ENCODE measurements at places on chromosomes 7 and 10.
A peak's percentile ranks its signal among the peaks of the same experiment; 100 is the strongest.

GRCh38 chr7:1248916-1249581 lies 16.4 kb downstream of the UNCX start:
- no peak for DNase-seq
- no peaks in the 10 kb centered on the region for H3K36me3 ChIP-seq
- no peak overlapping the region for H3K27ac ChIP-seq
- H3K4me3 ChIP-seq, result no peak overlapping the region
- H3K27me3 ChIP-seq, result peaks cover 58% of the 10 kb centered on the region

DNA sequence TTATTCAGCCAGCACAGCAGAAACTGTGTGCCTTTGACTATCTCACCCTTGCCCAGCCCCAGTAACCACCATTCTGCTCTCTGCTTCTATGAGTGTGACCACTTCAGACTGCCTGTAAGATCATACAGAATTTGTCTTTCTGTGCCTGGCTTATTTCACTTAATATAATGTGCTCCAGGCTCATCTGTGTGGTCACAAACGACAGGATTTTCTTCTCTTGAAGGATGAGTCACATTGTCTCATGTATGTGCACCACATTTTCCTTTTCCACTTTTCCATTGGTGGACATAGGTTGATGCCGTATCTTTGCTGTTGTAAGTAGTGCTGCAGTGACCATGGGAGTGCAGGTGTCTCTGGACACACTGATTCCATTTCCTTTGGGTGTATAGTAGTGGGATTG lies 122.5 kb upstream of the LANCL2 start:
- no peak for DNase-seq
- H3K4me1 ChIP-seq, result no peaks in the 10 kb centered on the region
- no peaks in the 10 kb centered on the region for H3K27me3 ChIP-seq
- no peak overlapping the region for H3K27ac ChIP-seq
- H3K4me3 ChIP-seq, result no peak overlapping the region
- no peaks in the 10 kb centered on the region for H3K36me3 ChIP-seq

DNA sequence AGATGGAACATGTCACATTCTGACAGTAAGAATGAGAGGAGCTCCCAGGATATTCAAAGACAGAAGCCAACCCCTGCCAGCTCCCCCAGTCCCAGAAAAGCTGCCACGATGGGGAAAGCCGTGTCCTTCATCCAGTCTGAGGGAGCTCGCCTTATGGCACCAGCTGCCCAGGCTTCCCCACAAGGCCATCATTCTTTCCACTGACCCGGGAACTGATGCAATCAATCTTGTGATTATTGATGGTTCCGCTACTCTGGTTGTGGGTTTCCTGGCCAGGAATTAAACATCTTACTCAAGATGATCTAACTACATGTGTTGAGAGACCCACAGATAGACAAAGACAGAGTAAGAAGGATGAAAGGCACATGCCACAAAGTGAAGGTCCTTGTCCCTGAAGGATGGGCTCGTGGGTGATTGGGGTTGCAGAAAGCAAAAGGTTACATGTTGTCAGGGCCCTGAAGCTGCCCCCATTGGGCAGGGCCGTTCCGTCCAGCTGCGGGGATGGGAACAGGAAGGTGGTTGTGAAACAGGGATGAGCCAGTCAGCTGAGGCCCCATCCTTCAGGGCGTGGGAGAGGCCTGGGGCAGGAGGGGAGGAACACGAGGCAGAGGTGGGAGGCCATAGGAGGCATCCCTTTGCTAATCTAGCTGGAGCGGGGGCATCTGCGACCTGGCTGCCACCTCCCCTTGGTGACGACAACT lies 127.6 kb downstream of the OAT start:
- no peak overlapping the region for H3K4me3 ChIP-seq
- H3K27ac ChIP-seq, result no peak overlapping the region
- no peaks in the 10 kb centered on the region for H3K27me3 ChIP-seq
- peak; percentile 5 for DNase-seq
- peaks cover 6% of the 10 kb centered on the region for H3K4me1 ChIP-seq

DNA sequence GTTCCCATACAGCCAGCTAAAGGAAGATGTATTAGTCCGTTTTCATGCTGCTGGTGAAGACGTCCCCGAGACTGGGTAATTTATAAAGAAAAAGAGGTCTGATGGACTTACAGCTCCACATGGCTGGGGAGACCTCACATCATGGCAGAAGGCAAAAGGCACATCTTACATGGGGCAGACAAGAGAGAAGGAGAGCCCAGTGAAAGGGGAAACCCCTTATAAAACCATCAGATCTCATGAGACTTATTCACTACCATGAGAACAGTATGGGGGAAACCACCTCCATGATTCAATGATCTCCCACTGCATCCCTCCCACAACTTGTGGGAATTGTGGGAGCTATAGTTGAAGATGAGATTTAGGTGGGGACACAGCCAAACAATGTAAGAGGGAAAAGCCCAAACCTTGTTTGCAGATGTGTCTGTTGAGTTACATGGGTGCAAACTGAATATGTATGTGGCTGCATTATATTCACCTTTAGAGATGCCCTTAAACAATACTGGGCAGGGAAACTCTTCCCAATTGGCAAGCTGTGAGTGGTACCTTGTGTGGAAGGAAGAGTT lies 13.1 kb upstream of the BRAF start:
- H3K4me1 ChIP-seq, result no peaks in the 10 kb centered on the region
- DNase-seq, result no peak
- H3K36me3 ChIP-seq, result no peaks in the 10 kb centered on the region
- no peak overlapping the region for H3K4me3 ChIP-seq

DNA sequence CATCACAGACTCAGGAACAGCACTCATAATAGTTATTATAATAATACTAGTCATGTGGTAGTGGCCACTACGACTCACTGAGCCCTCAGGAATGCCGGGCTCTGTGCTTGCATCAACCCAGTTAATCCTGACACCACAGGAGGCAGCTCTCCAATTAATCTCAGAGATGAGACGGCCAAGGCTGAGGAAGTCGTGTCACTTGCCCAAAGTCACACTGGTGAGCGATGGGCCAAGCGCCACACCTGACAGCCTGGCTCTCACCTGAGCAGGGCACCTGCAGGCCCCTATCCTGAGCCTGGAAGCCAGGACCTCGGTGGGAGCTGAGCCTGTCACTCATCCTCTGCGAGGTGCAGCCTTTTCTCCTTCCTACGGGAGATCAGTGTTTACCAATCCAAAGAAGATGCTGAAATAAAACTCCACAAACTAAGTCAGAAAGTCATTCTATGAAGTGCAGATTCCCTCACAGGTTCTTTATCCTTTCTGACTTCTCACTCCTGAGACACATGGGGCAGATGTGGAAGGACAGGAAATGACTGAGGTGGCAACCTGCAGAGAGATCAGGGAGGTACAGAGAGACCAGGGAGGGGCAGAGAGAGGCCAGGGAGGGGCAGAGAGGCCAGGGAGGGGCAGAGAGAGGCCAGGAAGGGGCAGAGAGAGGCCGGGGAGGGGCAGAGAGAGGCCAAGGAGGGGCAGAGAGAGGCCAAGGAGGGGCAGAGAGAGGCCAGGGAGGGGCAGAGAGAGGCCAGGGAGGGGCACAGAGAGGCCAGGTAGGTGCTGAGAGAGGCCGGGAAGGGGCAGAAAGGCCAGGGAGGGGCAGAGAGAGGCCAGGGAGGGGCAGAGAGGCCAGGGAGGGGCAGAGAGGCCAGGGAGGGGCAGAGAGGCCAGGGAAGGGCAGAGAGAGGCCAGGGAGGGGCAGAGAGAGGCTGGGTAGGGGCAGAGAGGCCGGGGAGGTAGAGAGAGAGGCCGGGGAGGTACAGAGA lies 38.5 kb downstream of the VIPR2 start:
- peaks cover 4% of the 10 kb centered on the region for H3K27me3 ChIP-seq
- no peak for DNase-seq
- no peaks in the 10 kb centered on the region for H3K36me3 ChIP-seq
- no peak overlapping the region for H3K4me3 ChIP-seq
- H3K27ac ChIP-seq, result no peak overlapping the region

DNA sequence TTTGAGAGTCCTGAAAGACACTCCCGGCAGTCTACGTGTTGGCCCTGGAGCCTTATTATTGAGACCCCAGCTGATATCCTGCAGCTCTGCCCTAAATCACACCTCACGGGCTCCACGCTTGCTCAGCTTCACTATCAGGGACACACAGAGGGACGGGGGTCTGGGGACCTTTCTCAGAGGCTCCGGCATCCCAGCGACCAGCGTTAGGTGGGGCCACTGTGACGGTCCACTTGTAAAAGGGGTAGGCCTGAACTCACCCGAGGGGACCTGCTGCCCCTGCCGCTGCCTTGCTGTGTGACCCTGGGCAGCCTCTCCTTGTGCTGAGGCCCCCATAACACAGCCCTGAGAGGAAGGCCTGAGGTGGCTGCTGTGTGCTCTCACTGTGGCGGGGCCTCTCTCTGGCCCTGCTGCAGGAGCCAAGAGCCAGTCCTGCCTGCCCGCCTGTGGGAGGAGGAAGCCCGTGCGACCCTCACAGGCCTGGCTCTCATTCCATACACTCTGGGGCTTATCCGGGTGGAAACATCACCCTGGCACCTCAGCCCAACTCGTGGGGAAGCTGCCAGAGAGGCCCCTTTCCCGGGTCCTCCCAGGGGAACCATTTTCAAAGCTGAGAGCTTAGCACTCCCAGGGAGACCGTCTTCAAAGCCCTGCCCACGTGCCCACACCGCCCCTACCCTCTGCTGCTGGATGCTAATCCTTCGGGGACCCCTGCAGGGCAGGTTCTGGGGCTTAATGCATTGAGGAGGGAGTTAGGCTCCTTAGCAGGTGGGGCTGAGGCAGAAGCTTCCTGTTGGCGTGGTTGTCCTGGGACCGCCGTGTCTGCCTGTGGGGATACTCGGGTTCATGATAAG lies 21.7 kb downstream of the AQP1 start:
- no peak overlapping the region for H3K27ac ChIP-seq
- no peaks in the 10 kb centered on the region for H3K36me3 ChIP-seq
- no peak overlapping the region for H3K4me3 ChIP-seq
- DNase-seq, result no peak

- peaks cover 4% of the 10 kb centered on the region for H3K36me3 ChIP-seq
- no peaks in the 10 kb centered on the region for H3K27me3 ChIP-seq
- H3K4me1 ChIP-seq, result no peaks in the 10 kb centered on the region
Observed at GRCh38 chr7:43701500-43701854, 27.8 kb downstream of the COA1 start.

DNA sequence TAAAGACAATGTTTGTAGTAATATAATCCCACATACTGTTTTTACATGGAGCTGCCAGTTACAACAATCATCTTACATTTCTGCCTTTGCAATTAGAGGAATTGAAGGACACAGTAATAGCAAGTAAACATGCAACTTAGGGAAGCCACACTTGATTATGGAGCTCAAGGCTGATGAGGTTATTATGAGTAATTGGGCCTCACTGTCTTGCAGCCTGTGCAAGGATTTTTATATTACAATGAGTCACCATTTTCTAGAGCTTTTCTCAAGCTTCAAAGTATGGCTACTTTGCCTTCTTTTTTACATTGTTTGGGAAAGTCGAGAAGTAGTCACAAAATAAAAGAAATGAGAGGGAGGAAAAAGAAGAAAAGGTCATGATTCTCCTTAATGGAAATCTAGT lies 226.4 kb downstream of the KIAA1217 start:
- H3K36me3 ChIP-seq, result peaks cover 7% of the 10 kb centered on the region
- DNase-seq, result no peak
- H3K4me1 ChIP-seq, result peaks cover 14% of the 10 kb centered on the region
- H3K27me3 ChIP-seq, result no peaks in the 10 kb centered on the region
- no peak overlapping the region for H3K27ac ChIP-seq

Data from trophoblast cell (in vitro differentiated cells and primary cell).